CD4-positive, alpha-beta T cell treated with Interleukin-6 at 100 ng/mL for 8 hours (primary cell): ENCODE measurements at places on chromosomes 11 and 22.

- DNase-seq = no peak
Observed at GRCh38 chr11:15836795-15837194, 519.6 kb downstream of the SOX6 start.

GRCh38 chr22:33691057-33691630, 229.1 kb downstream of the LARGE1 start:
- DNase-seq = no peak

DNA sequence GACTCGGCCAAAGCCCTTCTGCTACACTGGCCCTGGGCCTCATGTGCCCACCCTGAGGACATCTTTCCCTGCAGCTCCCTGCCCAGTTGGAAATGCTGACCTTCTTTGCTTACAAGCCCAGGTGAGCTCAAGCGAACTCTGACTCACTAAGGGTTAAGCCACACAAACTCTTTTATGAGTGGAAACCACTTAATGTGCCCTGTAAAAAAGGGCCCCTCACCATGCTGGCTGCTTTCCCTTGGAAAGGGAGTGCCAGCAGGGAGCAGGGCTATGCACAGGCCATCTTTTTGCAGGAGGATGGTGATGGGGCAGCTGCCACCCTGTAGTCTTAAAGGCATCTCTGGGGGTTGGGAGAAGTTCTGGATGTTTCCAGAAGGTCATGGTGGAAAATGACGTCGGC, 18.7 kb downstream of the EHF start:
- no peak for DNase-seq

DNA sequence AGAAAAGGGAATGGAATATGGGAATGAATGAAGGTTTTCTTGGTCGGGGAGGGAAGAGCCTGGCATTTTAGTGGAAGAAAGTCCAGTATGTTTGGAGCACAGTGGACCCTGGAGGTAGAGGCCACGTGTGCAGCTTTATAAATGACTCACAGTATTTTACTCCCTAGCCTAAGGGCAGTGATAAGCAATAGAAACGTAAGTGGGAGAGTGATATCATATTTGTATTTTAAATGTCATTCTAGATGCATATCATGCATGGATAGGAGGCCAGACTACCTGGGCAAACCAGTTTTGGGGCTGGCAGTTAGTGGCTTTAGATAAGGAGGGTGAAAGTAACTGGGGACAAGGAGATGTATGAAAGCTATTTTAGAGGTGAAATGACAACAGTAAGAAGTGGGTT, 174.1 kb downstream of the ARHGAP42 start:
- DNase-seq = no peak

DNA sequence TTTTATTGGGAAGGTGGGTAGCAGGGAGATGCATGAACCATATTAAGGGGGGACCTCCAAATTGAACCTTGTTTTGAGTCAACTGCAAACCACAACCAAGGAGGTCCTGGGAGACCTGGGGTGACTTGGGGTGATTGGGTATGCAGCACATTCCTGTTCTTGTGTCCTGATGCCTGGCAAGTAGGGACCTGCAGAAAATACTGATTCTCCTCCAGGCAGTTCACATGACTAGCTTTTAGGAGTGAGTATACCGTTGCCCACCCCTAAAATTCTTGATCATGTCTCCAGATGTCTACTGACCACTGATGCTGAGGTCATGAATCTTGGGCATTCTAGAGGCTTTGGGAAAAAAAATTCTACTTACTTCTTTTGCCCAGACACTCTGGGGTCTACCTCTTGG, 6.3 kb downstream of the EHF start:
- no peak for DNase-seq

DNA sequence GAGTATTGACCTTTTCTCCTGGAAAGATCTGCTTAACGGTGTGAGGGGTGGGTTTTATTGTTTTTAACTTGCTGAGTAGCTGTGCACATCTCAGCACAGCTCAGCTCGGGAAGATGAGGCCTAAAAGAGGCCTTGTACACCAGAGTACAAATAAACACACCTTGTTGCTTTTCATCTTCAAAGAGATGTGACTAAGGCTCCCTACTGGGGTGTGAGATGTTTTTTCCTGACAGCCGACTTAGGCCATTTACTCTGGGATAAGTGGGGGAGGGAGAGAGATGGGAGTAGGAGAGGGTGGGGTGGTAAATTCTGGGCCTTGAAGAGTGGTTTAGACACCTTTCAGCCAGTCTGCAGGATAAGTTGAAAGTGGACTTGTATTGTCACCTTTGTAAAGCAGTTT, 2.9 kb downstream of the LDLRAD3 start:
- no peak for DNase-seq

DNA sequence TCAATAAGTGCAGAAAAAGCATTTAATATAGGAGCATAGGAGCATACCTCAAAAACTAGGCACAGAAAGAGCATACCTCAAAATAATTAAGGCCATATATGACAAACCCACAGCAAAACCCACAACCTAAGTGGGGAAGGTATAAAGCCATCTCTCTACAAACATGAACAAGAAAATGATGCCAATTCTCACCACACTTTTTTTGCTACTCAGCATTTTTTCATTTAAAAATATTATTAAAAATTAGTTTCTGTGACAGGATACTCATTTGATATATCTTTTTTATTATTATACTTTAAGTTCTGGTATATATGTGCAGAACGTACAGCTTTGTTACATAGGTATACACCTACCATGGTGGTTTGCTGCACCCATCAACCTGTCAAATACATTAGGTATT, 352.0 kb downstream of the LUZP2 start:
- DNase-seq = no peak

- no peak for DNase-seq
Observed at GRCh38 chr11:119573858-119574257, 150.9 kb upstream of the THY1 start.

- peak; percentile 69 for DNase-seq
Observed at GRCh38 chr11:34250732-34251588, 106.8 kb downstream of the ABTB2 start.

DNA sequence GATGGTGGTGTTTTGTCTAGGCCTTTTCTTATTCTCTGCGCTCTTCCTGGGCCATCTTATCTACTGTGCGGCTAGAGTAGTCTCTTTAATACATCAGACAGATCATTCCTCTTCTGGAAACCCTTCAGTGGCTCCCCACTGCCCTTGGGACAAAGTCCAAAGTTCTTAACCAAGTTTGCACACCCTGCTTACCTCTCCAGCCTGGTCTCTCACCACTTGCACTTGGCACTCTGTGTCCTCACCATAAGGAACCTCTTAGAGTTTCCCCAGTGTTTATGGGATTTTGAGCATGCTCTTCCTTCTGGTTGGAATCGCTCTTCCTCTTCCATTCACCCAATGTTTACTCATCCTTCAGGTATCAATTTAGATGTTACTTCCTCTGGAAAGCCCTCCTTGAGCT, 5.2 kb upstream of the SPTBN2 start:
- DNase-seq = no peak
